ENCODE measurements at places on chromosomes 11 and 22.

- no peak for DNase-seq
Observed at GRCh38 chr11:70590356-70590991, 192.1 kb downstream of the CTTN start.

GRCh38 chr22:40156001-40156516 is 21.7 kb upstream of the TNRC6B start:
- DNase-seq, result no peak

GRCh38 chr11:116710001-116710674 is 62.6 kb downstream of the BUD13 start:
- DNase-seq, result no peak

DNA sequence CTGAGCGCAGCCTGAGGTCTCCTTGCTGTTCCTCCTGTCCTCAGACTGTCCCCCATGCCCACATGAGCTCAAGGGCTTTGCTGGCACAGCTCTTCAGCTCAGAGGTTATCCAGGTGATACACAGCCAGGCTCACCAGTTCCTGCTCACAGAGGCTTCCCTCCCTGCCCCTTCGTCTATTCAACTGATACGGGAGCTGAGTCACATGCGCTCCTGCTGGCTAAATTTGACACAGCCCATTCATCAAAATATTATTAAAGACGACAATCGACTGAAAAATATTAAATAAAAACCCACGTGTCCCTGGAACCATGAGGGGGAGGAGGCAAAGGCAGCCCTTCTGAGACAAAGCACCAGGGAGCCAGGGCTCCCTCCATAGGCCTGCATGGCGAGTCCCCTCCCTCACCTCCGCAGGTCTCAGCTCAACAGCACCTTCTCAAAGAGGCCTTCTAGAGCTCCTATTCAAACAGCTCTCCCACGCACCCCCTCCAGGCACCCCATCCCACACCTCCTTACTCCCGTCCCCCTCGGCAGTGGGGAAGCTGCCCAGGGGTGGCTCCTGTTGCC is 40.5 kb downstream of the DUSP8 start:
- no peak for DNase-seq

DNA sequence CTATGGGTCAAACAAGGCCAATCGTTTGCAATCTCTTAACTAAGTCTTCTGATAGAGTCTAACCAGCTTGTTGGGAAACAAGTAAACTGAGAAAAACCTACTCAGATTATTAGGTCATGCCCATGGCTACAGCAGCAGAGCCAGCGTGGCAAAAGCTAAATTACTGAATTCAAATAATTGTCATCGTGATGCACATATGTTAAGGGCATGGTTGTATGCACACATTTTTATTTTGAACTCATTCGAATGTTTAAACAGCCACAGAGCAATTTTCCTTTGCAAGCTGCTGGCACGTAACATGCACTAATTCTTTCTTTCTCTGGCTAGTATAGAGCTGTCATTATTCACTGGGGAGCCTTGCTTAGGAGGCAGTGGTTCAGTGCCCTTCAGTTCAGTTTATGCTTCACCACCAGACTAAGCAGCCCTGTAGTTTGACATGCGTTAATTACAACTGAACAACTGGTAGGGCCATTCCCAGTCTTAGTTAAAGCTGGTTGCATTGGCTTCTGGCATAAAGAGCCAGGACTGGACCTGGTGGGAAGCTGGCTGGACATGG is 396.4 kb downstream of the METTL15 start:
- no peak for DNase-seq

DNA sequence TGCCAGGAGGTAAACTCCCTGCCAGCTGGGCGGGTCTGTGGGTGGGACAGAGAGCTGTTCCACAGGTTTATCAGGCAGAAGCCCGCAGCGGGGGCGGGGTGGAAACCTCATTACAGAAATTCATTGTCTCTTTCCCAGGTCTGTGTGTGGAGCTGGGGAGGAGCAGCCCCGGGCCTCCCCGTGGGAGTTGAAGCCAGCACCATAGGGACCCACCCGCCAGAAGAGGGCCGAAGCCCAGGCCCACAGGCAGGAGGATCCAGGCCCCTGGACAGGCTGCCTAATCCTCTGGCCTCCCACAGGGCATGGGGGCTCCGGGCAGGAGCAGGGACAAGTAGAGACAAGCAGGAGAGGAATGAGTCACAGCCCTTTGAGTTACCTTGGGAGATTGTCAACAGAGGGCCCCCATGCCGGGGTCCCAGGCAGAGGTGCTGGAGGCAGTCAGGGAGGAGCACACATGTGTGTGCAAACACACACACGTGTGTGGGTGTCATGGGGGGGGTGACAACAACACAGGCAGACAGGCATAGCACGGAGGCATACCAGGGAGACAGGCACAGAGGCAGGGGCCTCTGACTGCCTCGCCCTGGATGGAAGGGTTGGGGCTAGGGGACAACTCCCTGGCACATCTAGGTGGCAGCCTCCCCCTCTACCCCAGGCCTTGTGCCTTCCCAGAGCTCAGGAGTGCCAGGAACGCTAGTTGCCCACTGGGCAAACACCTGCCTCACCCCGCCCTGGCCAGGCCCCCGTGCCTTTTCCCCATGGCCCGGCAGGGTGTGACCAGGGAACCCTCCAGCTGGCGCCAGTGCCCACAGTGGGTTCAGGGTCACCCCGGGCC is 1.4 kb downstream of the CDC42BPG start:
- no peak for DNase-seq

- DNase-seq, result no peak
Observed at GRCh38 chr11:44167046-44167445, 71.6 kb downstream of the EXT2 start.

DNA sequence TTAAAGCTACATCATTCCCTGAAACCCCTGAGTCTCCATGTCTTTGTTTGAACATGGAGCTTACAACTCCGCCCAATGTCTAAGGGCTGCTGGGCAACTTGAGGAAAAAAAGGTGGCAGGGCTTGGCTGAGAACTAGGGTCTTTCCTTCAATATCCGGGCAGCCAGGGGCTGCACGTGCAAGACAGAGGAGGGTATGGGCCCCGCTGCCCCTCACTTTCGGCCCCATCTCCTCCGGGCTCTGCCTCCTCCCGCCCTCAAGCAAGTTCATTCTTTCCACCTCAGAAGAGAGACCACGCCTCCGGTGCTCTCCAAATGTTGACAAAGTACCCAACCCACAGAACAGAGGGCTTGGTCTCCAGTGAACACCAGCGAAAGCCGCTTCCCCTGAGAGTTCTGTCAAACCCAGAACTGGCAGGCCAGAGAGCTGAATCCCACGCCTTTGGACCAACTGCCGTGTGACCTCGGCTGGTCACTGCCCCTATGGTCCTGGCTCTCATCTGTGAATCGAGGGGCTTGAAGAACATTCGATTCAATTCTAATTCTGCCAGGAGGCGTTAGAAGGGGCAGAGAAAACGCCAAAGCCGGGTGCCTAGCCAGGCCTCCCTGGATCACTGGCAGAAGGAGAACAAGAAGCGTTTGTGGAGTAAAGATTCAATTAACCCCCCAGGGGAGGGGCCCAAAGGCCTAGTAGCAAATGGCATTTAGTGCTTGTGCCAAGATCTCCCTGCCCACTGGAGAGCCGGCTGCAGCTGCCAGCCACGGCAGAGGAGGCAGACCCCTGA is 7.3 kb downstream of the PDGFB start:
- no peak for DNase-seq

DNA sequence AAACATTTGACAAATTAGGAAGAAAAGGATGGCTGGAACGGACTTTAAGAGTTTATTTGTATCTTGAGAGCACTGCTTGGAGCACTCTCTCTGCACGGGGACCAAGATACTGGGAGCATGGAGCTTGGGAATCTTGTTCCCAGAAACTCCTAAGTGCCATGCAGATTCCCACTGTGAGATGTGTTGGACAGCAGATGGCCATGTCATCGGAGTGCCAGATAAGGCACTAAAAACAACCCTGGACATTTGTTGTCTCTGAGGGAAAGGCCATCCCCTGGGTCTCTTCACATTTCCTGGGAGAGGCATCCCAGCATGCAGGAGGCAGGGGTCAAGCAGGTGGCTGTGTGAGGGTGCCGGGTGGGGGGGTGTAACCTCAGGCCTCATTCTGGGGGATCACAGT is 2.9 kb downstream of the KIRREL3 start:
- DNase-seq, result no peak
